Endothelial cell of umbilical vein (primary cell): ENCODE measurements at places on chromosomes 6 and 20. TPM values are rescaled to one million over a fixed set of nuclear protein-coding genes. Genes with fewer than 3 reads are reported as not detected.

Gene MCCD1
- not detected in 2 replicates for total RNA-seq

Gene ZBTB46
- 4.3 and 7.1 TPM in 2 replicates for total RNA-seq

Gene ADA
- total RNA-seq: 26.3 and 33.2 TPM in 2 replicates

Gene NKAIN4
- total RNA-seq: not detected in 2 replicates

GRCh38 chr6:3501826-3502500 lies 45.1 kb upstream of the SLC22A23 start:
- no peak for DNase-seq

DNA sequence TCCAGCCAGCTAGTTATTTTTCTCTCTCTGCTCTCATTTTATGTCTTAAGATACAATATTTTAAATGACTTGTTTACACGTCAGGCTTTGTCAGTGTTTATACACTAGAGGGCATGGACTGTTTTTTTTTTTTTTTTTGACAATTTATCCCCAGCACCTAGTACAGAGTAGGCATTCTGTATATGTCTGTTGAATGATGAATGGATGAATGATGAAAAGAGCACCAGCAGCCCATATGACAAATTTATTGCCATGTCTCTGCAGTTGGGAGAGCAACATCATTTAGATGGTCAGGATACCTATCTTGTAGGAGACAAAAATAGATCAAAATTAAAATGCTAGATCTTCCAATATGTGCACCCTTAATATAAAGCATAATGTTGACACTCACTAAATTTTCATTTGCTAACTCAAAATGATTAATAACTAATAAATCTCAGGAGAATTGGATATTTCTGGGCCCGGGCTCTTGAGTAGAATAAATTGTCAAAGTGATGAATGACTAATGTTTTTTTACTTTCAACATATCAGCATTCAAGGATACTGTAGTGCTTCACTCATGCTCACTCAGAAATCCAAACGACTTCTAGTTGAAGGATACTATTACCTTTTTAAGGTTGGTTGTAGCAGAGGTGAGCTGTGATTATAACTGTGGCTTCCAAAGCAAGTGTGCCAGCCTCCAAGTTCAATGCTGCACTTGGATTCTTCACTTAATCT lies 200.0 kb downstream of the PHACTR1 start:
- DNase-seq: no peak

DNA sequence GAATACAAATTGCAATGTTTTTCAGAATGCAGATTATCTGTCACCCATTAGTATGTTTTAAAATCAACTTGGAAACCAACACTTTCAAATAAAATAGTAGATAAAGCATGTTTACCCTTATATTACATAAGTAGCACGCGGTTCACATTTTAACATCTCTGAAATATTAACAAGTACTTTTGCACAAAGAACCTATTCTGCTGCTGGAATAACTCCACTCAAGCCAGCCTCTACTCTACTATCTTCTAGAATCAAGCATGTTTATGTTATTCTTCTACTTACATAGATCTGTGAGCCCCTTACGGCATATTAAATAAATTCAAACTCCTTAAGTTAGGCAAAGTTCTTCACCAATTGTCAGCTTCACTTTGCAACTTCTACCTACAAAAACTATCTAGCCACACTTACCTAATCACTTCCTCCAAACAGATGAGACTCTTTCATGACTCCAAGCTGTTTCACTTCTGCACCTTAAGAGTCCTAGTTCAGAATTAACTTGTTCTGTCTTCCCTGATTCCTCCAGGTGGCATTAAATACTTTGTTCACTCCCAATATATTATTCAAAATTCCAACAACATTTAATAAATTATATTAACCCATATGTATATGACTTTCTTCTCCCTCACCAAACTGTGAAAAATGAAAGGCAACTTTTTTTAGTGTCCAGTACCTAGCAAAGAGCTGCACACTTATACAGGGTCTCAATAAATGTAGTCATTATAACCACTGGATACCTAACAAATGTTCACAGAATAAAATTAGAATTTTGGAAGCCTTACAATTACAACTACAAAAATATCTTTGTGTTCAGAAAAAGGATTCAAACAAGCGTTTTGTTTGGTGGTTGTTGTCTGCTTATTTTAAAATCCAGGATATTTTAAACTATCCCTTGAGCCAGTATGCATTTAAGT lies 12.1 kb downstream of the CEP85L start:
- DNase-seq: no peak

DNA sequence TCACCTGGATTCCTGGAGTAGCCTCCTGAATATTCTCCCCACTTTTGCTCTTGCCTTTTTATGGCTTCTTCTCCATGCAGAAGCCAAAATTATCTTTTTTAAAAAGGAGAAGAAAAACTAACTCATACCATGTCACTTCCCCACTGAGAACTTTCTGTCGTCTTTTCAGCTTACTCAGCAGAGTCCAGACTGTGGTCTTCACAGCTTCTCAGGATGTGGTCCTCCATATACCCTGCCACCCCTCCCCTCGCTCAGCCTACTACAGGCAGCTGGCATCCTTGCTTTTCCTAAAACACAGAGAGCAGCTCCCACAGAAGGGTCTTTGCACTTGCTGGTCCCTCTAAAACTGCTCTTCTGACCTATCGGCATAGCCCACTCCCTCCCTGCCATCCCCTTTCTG lies 89.4 kb upstream of the ISM1 start:
- DNase-seq: no peak
